Cardiac muscle cell (in vitro differentiated cells and primary cell): ENCODE measurements at places on chromosomes 12 and 14. TPM values are rescaled to one million over a fixed set of nuclear protein-coding genes. Genes with fewer than 3 reads are reported as not detected.
A peak's percentile ranks its signal among the peaks of the same experiment; 100 is the strongest.

MSRB3 gene
- total RNA-seq = 41.0 and 44.0 TPM in 2 replicates

CYP46A1 gene
- 11.1 and 14.2 TPM in 2 replicates for total RNA-seq

SELPLG gene
- total RNA-seq = 1.4 and 2.9 TPM in 2 replicates

DNA sequence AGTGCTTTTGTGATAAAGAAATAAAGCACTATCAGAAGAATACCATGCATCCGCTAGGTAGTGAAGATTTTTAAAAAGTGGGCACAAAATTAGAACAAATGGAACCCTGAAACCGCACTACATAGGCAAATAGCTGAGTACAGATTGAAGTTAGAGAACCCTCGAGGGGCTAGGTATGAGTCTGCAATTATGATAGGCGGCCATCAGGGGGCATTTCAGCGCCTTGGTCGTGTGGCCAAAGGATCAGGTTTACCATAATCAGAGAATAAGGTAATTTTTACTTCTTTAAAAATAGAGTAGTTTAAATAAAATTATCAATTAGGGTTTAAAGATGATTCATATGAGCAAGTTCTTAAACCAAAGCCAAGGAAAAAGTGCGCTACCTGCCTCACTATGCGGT lies 129.8 kb downstream of the TMX1 start:
- no peak overlapping the region for H3K27ac ChIP-seq
- H3K4me3 ChIP-seq = no peak overlapping the region
- no peaks in the 10 kb centered on the region for H3K4me1 ChIP-seq
- no peak for DNase-seq
- no peaks in the 10 kb centered on the region for H3K27me3 ChIP-seq

- H3K4me1 ChIP-seq = no peaks in the 10 kb centered on the region
- H3K36me3 ChIP-seq = no peaks in the 10 kb centered on the region
- DNase-seq = no peak
- no peaks in the 10 kb centered on the region for H3K27me3 ChIP-seq
- no peak overlapping the region for H3K4me3 ChIP-seq
- peak overlapping the region; percentile 3 for H3K27ac ChIP-seq
These were observed 501.2 kb downstream of the PCNX1 start for GRCh38 chr14:71408362-71409030.

DNA sequence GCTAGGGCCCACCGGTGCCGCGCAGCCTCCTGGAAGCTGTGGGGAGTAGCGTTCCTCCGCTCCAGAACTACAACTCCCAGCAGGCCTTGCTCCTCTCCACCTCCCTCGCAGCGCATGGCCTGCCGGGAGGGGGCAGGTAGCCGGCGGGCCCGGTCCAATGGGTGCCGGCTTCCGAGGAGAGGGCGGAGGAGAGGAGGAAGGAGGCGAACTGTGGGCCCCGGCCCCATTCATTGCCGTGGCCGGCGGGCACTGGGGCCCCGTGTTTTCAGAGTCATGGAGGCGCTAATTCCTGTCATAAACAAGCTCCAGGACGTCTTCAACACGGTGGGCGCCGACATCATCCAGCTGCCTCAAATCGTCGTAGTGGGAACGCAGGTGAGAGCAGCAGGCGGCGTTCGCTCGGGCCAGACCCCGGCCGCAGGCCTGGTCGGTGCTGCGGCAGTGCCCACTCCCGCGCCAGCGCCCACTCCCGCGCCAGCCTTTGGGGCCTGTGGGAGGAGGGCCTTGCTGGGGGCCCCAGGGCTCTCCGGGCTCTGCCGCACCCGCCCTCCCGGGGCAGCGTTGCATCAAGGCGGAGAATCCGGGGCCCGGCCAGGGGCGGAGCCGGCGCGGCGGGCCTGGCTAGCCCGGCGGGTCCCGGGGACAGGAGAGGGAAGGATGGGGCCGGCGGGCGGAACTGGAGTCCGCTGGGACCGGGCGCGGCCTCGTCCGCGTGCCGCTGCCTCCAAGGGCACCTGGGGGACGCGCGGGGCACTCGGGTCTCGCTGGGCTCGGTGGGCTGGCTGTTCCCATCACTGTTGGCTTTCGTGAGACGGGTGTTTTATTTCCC lies at the start of gene DNM1L:
DNM1L (plus strand) TSS at position 211 of the 829 bp plus-strand sequence; CDS start at position 274, 63 bp downstream.
- no peaks in the 10 kb centered on the region for H3K36me3 ChIP-seq
- H3K4me1 ChIP-seq = peaks cover 7% of the 10 kb centered on the region
- peak; percentile 97 for DNase-seq
- H3K27me3 ChIP-seq = no peaks in the 10 kb centered on the region

DNA sequence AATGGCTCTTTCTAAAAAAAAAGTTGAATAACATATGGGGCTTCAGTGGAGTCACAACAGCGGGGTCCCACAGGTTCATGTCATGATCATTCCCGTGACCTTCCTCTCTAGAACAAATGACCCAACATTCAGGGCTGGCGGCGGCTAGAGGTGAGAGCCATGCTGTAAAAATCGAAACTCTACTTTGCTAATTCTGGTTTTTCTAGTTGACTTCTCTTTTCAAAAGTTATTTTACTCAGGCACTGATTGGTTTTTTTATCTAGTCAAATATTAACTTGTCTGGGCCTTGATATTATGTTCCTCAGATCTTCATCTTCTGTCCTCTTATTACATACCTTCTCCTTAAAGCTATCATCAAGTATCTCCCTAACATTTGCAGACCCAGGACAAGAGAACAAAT lies 402.9 kb upstream of the SOX5 start:
- no peaks in the 10 kb centered on the region for H3K27me3 ChIP-seq
- DNase-seq = no peak
- H3K4me1 ChIP-seq = peaks cover 4% of the 10 kb centered on the region
- no peak overlapping the region for H3K4me3 ChIP-seq

- H3K27me3 ChIP-seq = no peaks in the 10 kb centered on the region
- DNase-seq = peak; percentile 93
- no peak overlapping the region for H3K27ac ChIP-seq
- H3K4me3 ChIP-seq = no peak overlapping the region
These were observed 69.2 kb upstream of the ETV6 start for GRCh38 chr12:11580125-11580751.

- no peaks in the 10 kb centered on the region for H3K36me3 ChIP-seq
- DNase-seq = peak; percentile 39
- no peak overlapping the region for H3K4me3 ChIP-seq
- no peaks in the 10 kb centered on the region for H3K27me3 ChIP-seq
- peaks cover 27% of the 10 kb centered on the region for H3K4me1 ChIP-seq
- peak overlapping the region; percentile 4 for H3K27ac ChIP-seq
These were observed 88.9 kb downstream of the ESRRB start for GRCh38 chr14:76464856-76465255.

DNA sequence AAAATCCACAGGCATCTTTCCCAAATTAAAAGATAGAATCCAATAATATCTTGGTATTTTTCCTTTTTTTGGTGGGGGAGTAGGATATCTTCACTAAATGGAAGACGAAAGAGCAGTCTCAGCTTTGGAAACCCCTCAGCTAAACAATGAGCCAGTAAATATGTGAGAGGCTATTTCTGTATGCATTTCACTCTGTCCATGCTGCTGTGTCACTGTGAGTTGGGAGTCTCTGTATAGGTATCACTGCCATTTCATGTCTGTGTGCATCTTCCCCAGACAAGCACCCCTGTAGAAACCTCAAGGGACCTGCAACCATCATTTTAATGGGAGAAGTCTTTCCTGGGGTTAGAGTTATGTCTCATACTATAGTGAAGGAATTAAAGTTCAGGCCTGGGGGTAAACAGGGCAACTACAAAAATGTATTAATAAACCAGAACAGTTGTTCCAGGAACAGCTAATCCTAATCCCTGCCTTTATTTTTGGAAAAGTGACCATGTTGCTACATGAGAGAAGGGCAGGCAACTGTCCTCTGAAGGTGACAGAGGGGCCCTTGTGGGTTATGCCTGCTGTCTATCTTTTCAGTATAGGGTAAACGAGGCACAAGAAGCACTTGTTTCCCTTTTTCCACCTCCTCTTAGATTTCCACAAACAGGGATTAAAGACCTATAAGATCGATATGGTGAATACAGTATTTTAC lies 11.3 kb upstream of the STAC3 start:
- H3K4me1 ChIP-seq = no peaks in the 10 kb centered on the region
- H3K36me3 ChIP-seq = peaks cover 26% of the 10 kb centered on the region
- no peak overlapping the region for H3K4me3 ChIP-seq
- no peaks in the 10 kb centered on the region for H3K27me3 ChIP-seq

DNA sequence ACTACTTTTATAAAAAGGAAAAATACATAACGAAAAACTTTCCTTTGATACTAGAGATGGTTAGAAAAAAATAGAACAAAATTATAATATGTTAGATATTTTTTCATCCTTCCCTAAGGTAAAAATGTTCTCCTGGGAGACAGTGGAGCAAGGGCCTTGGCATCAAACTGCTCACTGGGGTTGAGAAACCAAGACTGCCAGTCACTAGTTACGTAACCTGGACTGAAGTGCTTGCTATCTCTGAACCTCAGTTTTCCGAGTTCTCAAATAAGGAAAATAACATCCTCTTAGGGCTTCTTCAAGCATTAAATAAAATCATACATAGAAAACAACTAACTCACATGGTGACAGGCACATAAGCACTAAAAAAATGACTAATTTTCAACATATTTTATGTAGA lies 48.2 kb upstream of the FRMD6 start:
- H3K4me3 ChIP-seq = no peak overlapping the region
- no peaks in the 10 kb centered on the region for H3K4me1 ChIP-seq
- peak; percentile 77 for DNase-seq
- H3K27me3 ChIP-seq = no peaks in the 10 kb centered on the region

DNA sequence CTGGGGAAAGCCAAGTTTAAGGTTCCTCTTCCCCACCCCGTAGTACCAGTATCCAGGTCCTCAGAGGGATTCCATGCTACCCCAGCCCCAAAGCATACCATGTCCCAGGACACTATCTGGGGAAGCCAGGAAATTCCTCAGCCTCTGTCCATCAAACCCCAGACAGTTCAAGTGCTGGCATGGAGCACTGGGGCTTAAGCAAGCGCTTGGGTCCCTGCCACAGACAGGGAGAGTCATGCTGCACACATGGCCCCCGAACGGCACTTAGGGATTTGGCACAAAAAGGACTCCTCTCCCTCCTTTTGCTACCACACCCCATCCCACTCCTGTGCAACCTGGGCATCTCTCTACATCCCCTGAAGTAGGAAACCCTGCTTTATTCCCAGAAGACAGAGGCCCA lies 21.8 kb downstream of the ADCY6 start:
- no peaks in the 10 kb centered on the region for H3K27me3 ChIP-seq
- H3K4me3 ChIP-seq = no peak overlapping the region
- H3K27ac ChIP-seq = no peak overlapping the region
- no peaks in the 10 kb centered on the region for H3K4me1 ChIP-seq
- peaks cover 43% of the 10 kb centered on the region for H3K36me3 ChIP-seq

DNA sequence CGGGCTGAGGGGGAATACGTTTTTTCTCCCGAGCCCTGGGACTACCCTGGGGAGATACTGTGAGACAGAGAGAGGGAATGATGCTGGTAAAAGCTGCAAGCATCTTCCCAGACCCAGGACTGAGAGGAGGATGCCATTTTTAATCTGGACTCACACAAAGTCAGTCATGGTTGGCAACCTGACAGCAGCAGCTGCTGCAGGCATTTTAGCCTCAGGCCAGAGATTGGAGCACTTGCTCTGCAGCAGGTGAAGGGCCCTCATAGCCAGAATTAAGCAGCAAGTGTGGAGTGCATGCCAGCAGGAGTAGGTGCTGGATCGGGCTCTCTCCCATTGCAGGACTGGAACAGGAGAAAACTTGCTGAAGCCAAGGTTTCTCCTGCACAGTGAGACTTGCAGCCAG lies 361.1 kb upstream of the CLEC14A start:
- no peaks in the 10 kb centered on the region for H3K36me3 ChIP-seq
- DNase-seq = no peak
- no peak overlapping the region for H3K27ac ChIP-seq

DNA sequence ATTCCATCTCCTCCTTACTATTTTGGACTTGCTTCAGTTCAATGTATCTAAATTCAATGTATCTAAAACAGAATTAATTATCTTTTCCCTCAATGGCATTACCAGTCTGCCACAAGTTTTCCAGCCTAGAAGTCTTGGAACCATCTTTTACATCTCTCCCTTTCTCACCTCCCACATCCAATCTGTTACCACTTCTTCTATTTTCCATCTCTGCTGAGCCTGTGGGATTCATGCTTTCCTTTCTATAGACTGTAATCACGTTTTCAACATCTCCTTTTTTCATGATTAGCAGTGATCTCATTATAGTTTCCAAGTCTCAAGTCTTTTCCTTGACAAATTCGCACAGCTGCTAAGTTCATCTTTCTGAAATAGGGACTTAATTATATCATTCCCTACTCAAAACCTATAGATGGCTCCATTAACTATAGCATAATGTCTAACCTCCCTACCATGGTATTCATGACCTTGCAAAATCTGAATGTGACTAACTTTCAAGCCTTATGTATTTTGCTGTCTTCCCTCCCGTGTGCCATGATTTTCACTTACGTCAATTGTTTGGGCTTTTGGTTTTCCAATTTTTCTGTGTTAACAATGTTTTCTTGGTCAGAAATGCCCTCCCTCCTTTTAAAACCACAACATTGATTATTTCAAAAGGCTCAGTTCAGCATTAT lies 20.5 kb upstream of the PTPRB start:
- H3K4me1 ChIP-seq = no peaks in the 10 kb centered on the region
- no peaks in the 10 kb centered on the region for H3K36me3 ChIP-seq
- H3K27ac ChIP-seq = no peak overlapping the region
- H3K27me3 ChIP-seq = no peaks in the 10 kb centered on the region
- DNase-seq = no peak
